ENCODE measurements at places on chromosomes 1 and 21.

DNA sequence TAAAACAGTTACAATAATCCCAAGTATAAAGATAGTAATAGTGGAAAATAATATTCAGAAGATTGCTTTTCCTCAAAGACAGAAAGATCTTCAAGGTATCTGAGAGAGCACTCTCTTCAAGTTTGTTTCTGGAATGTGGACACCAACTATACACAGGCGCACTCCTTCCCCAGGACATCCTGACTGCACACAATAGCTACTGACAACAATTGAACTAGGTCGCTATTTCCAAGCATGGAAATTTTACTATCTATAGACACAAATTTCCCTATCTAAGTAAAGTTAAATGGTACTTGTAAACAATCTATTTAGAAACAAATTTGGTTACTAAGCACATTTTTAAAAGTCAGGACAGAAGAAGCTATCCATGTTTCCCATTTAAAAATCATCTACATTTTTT is 19.1 kb downstream of the ARHGAP29 start:
- DNase-seq, result no peak

DNA sequence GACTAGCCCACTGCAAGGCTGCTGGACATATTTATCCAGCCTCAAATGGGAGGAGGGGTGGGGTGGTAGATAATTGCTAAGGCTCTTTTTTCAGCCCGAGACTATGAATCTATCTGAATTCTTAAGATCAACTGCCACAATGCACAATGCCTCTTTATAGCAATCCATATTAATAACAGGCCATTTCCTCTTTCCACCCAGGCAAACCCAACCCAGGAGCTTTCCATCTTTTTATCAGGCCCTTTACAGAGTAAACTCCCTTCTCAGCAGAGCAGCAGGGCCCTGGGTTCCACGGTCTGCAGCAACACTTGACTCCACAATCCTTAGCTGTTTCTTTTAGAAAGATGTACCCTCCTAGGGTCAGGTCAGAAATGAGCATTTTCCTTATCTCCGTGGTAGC is 806 bp downstream of the DDOST start:
- no peak for DNase-seq

GRCh38 chr1:229208481-229208880 is 62.4 kb upstream of the RAB4A start:
- no peak for DNase-seq

DNA sequence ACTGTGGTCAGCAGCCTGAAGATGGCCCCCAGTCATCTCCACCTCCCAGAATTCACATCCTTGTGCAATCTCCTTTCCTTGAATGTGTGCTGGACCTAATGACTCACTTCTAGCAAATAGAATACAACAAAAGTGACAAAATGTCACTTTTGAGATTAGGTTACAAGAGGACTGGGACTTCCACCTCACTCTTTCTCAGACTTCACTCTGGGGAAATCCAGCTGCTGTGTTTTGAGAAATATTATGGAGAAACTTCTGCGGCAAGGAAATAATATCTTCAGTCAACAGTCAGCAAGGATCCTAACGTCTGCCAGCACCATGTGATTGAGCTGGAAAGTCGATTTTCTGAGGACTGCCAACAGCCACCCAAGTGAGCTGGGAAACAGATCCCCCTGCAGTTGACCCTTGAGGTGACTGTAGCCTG is 70.5 kb upstream of the GADD45A start:
- DNase-seq, result no peak

GRCh38 chr1:155466996-155467395 is 95.6 kb downstream of the ASH1L start:
- no peak for DNase-seq

GRCh38 chr1:226373376-226373775 is 34.5 kb downstream of the PARP1 start:
- DNase-seq, result no peak

- no peak for DNase-seq
Observed at GRCh38 chr1:158189624-158190023, 8.9 kb downstream of the CD1D start.

DNA sequence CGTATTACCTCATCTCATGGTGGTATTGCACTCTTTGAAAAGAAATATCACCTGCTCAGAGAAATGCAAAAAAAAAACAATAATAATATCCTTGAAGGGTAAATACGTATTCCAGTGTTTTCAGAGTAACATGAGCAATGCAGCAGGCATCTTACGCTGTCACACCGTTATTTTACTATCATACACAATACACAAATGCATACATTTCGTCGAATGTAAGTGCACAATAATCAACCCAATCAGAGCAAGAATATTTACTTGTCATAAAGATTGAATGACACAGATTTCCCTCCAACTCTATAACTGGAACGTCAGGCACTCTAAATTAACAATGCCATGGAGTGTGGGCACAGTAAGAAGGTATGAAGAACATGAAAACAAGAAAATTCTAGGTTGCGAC is 1050.1 kb downstream of the PLA2G4A start:
- no peak for DNase-seq

All from renal cortex interstitium (tissue), 15 donors.